BJ (cell line): ENCODE measurements at places on chromosomes 1 and 21. TPM values are rescaled to one million over a fixed set of nuclear protein-coding genes. Genes with fewer than 3 reads are reported as not detected.

DNA sequence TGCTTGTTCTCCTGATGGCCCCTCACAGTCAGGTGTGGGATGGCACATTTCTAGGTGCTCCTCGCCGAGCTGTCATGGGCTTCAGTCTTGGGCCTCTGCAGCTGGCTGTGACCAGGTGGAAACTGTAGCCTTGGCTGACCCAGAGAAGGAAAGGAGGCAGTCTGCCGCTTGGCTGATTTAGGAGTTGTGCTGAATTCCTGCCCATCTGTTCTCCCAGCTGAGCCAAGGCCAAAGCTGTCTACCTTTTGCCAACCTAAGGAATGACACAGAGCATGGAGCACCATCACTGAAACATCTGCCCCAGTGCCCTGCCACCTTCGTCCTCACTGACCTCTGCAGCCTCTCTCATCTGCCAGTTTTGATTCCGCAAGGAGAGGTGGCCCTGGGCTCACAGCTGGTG is 27.9 kb downstream of the UTP25 start:
- DNase-seq: no peak

- no peak for DNase-seq
Observed at GRCh38 chr1:206143537-206144172, 26.5 kb upstream of the AVPR1B start.

DNA sequence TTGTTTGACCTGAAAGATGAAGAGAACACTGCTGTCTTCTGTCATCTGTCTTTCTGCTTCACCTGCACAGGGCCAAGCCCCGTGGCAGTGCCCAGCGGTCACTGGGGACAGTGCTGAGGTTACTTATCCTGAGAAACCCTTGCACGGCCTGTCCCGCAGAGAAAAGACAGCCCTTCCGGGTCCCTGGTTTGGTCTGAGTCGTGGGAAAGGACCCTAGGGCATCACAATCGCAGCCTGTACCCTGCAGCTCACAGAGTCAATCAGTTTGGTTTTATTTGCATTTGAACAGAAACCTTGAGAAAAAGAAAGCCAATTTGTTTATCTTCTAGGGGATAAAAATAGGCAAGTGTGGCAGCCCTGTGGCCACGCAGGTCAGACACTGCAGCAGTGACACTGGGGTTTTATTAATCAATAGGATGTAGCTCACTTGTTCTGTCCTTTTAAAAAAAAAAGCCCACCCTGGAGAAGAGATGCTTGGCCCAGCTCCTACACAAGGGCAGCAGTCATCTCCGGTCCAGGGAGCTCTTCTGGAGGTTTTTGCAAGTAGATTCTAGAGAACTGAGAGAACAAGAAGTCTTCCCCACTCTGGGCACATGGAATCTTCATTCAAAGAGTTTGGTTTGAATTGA is 120.0 kb downstream of the PEX14 start:
- DNase-seq: no peak

DNA sequence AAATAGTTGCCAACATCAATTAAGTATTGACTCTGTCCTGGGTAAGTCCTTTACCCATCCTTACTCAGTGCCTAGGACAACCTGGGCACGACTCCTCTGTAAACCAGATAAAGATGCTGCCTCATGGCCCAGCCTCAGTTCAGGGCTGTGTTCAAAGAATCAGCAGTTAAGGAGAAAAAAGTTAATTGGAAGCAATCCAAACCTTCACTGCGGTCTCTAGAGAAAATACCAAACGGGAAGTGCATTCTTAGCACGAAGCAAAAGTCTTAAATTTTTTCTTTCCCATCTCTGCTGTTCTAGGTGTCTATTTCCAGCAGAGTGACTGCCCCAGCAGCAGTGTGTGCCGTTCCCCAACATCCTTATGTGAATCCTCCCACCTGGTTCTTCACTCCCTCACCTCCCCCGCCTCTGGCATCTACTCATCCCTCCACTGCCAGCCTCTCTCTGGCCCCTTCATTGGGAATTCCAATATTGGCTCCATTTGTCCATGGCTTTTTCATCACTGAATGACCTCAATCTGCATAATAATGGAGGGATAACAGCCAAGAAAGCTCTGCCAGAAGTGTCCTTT is 23.2 kb downstream of the KANK4 start:
- DNase-seq: peak; percentile 83

The GJA5 gene
- polyA plus RNA-seq: 3.0 and 5.1 TPM in 2 replicates

The TESK2 gene
- polyA plus RNA-seq: 2.4 and 2.5 TPM in 2 replicates

The SPRR1A gene
- not detected in 2 replicates for polyA plus RNA-seq

GRCh38 chr1:53543130-53543777 is 84.1 kb downstream of the DMRTB1 start:
- DNase-seq: no peak

DNA sequence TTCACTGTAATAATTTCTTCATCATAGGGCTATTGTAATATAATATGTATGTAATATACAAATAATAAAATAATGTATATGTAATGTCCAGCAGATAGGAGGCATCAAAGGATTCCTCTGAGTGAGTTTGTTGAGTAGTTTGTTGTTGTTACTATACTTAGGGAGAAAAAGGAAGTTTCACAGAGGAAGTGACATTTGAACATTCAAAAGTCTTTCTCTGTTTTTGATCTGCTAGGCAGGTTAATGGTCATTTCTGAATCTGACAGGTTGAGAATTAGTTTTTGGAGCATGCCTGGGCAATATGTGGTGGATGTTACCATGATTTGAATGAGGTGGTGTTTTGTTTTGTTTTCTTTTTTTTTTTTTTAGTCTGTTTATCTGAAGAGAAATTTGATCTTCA is 102.1 kb downstream of the NRDC start:
- DNase-seq: no peak

GRCh38 chr1:107981277-107981676 is 16.3 kb upstream of the VAV3 start:
- DNase-seq: no peak

GRCh38 chr1:4743978-4744750 is 89.8 kb downstream of the AJAP1 start:
- DNase-seq: no peak

DNA sequence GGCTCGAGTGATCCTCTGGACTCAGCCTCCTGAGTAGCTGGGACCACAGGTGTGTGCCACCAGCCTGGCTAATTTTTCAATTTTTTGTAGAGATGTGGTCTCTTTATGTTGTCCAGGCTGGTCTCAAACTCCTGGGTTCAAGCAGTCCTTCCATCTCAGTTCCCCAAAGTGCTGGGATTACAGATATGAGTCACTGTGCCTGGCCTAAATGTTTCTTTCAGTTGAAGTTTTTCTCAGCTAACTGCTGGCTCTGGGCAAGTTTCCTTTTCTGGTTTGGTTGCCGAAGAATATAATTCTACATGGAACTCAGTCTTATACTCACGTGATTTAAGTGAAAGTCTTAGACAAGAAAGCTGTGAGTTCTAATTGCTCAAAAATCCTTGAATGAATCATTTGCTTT is 57.0 kb downstream of the SASS6 start:
- no peak for DNase-seq

DNA sequence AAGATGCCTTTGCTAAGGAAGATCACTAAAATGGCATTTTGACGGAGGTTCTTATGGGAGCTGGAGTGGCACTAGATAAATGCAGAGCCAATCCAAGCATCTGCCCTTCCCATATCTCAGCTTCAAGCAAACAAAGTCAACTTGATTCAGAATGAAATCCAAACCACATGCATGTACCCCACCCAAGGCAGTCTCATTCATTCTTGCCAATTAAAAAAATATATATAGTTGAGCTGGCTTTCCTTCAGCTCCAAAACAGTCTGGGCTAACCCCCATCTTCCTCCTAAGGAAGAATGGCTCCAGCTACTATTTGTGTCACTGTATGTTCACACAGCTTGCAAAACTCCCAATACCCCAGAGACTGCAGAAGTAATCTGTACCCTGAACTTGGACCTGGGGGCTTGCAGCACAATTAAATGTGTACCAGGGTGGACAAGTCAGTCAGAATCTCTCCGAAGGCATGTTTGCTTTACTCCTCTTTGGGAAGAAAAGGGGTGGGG is 35.4 kb downstream of the GPR3 start:
- DNase-seq: no peak

The NEK2 gene
- 8.8 and 14.9 TPM in 2 replicates for polyA plus RNA-seq

DNA sequence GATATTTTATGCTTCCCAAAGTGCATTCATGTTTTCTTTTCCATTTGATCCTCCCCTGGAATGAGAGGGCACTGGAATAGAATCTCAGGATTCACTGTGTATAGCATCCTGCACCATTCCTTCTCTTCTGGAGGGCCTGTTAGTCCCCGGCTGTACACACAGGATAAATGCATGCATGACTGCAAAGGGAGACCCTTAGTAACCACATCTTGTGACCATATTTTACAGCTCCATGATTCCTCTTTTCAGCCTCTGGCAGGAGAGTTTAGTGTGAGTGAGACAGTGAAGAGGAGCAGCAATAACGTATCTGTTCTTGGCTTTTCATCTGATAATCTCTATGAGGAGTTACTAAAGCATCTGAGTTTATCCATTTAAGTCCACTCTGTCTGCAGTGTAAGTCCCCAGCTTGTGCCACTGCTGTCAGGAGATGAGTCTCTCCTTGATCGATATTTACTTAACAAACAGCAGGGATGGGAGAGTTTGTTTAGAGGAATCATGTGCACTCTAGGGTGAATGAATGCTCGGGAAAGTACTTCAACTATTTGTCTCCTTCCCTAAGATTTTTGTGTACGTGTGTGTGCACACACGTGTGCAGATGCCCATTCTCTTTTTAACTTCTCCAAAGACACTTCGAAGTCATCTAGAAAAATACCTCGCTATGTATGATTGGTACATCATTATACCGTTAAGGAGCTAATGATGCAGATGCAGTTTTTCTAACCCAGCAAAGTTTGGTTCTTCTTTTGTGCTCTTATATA is 41.1 kb downstream of the PROX1 start:
- no peak for DNase-seq

The C1QTNF12 gene
- polyA plus RNA-seq: 0.42 and 0.43 TPM in 2 replicates

- no peak for DNase-seq
Observed at GRCh38 chr1:185568155-185569123, 165.8 kb upstream of the HMCN1 start.

GRCh38 chr1:174938281-174939007 is 61.3 kb upstream of the CACYBP start:
- DNase-seq: no peak

DNA sequence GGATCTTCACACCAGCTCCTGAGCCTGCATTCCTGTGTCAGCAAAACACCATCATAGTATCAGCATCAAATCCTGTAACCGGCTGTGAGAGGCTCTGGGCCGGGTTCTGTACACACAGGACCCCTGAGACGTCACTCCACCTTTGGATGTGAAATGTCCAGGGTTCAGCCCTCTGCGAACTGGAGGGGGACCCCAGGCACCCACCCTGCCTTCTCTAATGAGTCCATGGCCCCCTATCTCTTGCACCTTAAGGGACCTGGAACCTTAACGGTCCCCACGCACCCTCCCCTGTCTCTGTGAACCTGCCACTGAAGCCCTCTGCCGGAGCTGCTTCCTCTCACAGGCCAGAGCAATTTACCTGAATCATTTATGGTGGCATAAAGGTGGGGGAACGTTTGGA is 257.8 kb downstream of the NPHP4 start:
- DNase-seq: no peak

DNA sequence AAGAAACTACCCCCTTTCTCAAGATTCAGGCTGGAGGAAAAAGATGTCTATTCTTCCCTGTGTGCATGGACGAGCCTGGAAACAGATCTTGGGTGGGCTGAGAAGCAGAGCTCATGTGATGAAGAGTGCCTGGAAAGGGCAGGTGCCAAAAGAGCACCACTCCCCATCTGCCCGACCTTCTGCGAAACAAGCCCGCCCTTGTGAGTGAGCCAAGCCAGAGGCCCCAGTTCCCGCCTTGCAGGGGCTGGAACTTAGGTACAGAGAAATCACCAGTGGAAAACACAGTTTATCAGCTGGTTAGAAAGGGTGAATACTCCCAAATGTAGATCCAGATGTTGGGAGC is 26.7 kb upstream of the A3GALT2 start:
- no peak for DNase-seq
